ENCODE measurements at places on chromosomes 1 and 21. TPM values are rescaled to one million over a fixed set of nuclear protein-coding genes. Genes with fewer than 3 reads are reported as not detected.

The CCDC190 gene
- polyA plus RNA-seq: not detected

The DYNLT5 gene
- not detected for polyA plus RNA-seq

The TENT5C gene
- polyA plus RNA-seq: 33.4 TPM

The SH2D1B gene
- polyA plus RNA-seq: 0.26 TPM

The AGMAT gene
- 11.8 TPM for polyA plus RNA-seq

The PBX1 gene
- polyA plus RNA-seq: 0.34 TPM

The AVPR1B gene
- not detected for polyA plus RNA-seq

The LHX4 gene
- polyA plus RNA-seq: 0.25 TPM

The HRNR gene
- polyA plus RNA-seq: not detected

The PTAFR gene
- polyA plus RNA-seq: 14.6 TPM

The TRABD2B gene
- not detected for polyA plus RNA-seq

The SUSD4 gene
- polyA plus RNA-seq: 0.29 TPM

The SH3BP5L gene
- 4.9 TPM for polyA plus RNA-seq

The IFI6 gene
- 68.2 TPM for polyA plus RNA-seq

The OR2M3 gene
- polyA plus RNA-seq: not detected

The CYP2J2 gene
- 1.0 TPM for polyA plus RNA-seq

The UMODL1 gene
- polyA plus RNA-seq: 0.05 TPM

The AMIGO1 gene
- polyA plus RNA-seq: 0.88 TPM

The MPZ gene
- polyA plus RNA-seq: not detected

The PPOX gene
- 13.4 TPM for polyA plus RNA-seq

The TRAF3IP3 gene
- polyA plus RNA-seq: 240 TPM

The CRYAA gene
- not detected for polyA plus RNA-seq

The DMRTA2 gene
- polyA plus RNA-seq: not detected

The FAM72C gene
- not detected for polyA plus RNA-seq

The CFAP74 gene
- not detected for polyA plus RNA-seq

The BACE2 gene
- 91.4 TPM for polyA plus RNA-seq

The KCNE2 gene
- not detected for polyA plus RNA-seq

The OR2L3 gene
- polyA plus RNA-seq: not detected

The S100A7 gene
- polyA plus RNA-seq: not detected

The FCRL6 gene
- 2.1 TPM for polyA plus RNA-seq

The GJA8 gene
- not detected for polyA plus RNA-seq

The SERTAD4 gene
- polyA plus RNA-seq: not detected

The INKA2 gene
- 1.3 TPM for polyA plus RNA-seq

The CLDN17 gene
- not detected for polyA plus RNA-seq

The ST6GALNAC5 gene
- polyA plus RNA-seq: not detected

The LEFTY1 gene
- polyA plus RNA-seq: not detected

The ADGRB2 gene
- 0.97 TPM for polyA plus RNA-seq

All from IgD-negative memory B cell (primary cell).